ENCODE measurements at places on chromosomes 6 and 20.

- no peak for DNase-seq
Observed at GRCh38 chr6:98118397-98119045, 715.9 kb upstream of the POU3F2 start.

- no peak for DNase-seq
Observed at GRCh38 chr6:87209812-87210211, 54.4 kb downstream of the ZNF292 start.

- DNase-seq, result no peak
Observed at GRCh38 chr6:115986026-115986425, 74.7 kb downstream of the FRK start.

DNA sequence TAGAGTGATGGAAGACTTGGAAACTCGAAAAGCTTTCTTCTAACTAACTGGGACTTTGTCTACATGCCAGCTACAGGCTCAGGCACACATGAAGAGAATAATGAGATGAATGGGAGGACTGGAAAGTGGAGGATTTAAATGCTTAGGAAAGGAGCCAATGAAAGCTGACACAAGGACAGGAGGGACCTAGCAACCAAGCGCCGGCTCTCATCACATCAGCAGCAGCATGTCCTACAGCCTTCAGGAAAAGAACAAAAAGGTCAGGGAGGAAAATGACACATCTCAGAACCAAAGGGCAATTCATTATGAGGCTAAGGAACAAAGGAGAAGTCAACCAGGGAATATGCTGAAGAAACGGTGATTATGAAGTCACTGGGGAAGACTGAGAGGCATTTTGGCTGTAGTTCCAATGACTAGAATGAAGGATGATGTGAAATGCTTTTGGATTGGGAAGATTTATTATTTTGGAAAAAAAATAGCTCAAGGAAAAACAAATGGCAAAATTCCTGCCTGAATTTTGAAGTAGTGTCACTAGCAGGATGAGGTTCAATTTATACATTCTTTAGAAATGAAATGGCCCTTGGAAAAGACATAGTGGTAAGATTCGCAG, 5.7 kb downstream of the BACH2 start:
- no peak for DNase-seq

Data from mammary epithelial cell (primary cell).